ENCODE measurements at places on chromosomes 1 and 21. TPM values are rescaled to one million over a fixed set of nuclear protein-coding genes. Genes with fewer than 3 reads are reported as not detected.

DNA sequence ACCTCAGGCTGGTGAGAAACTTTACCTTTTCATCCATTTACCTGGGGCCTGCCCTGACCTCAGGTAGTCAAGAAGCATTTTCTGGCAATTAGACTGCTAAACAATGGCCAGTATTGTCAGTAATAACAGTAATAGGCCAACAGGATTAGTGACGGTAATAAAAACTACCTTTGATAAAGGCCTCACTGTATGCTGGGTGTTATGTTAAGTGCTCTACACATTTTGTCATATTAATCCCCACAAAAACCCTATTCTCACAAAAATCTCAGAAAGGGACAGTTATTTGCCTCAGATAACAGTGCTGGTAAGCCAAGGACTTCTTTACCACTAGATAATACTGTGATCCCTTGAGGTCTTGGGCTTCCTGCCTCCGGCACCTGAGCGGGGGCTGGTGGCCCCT, 191.4 kb downstream of the FOXD2 start:
- DNase-seq, result no peak

DNA sequence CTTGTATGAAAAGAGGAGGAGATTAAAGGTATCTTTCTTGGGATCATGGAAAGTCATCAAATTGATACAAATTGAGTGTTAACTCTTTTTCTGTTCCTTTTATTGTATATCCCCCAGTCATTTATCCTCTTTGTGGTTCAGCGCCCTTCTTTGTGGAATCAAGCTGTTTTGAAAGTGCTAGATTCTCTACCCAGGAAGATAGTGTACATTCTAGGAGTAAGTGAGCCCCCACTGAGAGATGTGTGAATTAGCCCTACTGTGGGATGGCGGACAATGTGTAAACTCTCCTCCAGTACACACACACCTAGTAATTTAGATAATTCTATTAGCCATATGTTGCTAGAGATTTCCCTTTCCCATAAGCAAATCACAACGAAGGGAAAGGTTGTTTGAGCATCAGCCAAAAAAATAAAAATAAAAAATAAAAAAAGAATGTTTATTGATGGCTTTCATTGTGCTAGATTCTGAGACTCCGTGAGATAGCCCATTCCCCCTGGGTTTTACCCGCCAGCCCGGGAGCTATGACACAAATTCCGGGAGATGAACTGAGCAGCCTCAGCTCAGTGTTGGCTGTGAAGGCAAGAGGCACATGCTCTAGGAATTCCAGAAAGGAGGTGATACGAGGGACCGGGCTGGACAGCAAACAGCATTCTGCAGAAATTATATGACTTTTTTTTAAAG, 378.4 kb upstream of the RUNX1 start:
- no peak for DNase-seq

The SUCO gene
- 64.6 TPM for polyA plus RNA-seq

The PYGO2 gene
- polyA plus RNA-seq, result 41.1 TPM

DNA sequence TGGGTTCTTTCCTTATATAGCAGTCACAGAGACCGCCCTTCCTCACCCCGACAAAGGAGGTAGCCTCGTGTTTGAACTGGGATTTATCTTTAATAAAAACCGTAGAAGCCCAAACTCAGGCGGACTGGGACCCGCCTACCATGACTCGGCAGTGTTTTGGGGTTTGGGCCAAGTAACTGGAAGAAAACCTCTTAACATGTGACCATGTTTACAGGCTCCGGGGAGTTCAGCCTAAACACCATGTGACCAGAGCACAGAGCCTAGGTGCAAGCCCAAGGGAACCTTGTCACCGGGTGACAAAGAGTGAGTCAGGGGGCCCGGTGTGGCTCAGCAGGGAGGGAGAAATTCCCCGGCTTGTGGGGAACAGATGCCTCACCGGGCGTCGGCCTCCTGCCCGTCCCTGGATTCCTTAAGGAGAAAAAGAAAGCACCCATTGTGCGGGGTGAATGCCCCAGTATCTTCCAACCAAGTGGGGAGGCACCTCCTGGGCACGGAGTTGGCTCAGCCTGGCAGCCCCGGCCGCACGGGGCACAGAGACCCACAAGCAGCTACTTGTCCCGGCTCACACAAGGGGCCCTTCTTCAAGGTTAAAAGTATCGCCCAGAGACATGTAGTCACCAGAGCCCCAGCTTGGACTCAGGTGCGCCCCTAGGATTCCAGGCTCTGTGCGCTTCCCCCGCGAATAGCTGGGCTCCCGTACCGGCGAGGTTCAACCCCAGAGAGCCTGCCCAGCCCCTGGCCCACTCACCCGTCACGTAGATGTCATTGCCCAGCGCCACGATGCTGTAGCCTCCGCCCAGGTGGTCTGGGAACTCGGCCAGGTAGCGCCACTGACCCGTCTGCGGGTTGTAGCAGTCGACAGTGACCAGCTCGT, 1.4 kb downstream of the KLHL21 start:
- DNase-seq, result peak; percentile 89

- no peak for DNase-seq
These were observed 157.7 kb downstream of the PIK3R3 start for GRCh38 chr1:45974541-45975269.

- no peak for DNase-seq
These were observed 2.1 kb downstream of the SLAMF6 start for GRCh38 chr1:160520999-160521398.

The LENEP gene
- polyA plus RNA-seq, result 1.8 TPM

The LRRC38 gene
- polyA plus RNA-seq, result not detected

- no peak for DNase-seq
These were observed 52.0 kb upstream of the FAM20B start for GRCh38 chr1:178973652-178974101.

The SHE gene
- polyA plus RNA-seq, result 19.5 TPM

DNA sequence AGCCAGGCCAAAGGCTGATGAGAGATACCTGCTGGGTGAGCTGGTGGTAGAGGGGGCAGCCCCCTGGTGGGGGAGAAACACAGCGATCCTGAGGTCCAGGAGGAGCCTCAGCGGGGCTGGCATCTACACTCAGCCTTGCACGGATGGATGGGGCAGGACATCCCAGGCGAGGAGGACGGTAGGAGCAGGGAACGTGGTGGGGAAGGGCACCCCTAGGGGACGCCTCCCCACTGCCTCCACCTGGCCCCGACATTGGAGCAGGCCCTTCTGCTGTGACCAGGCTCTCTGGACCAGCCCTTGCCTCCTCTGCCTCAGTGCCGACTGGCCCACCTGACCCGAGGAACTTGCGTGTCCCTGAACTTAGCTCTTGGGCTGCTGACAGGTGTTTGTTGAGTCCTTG, 6.4 kb upstream of the MMEL1 start:
- no peak for DNase-seq

GRCh38 chr1:18870957-18871356, 11.5 kb upstream of the TAS1R2 start:
- DNase-seq, result no peak

- no peak for DNase-seq
These were observed 25.6 kb downstream of the ZBTB17 start for GRCh38 chr1:15950302-15950701.

The ATP1A4 gene
- polyA plus RNA-seq, result 0.10 TPM

The OR2L13 gene
- polyA plus RNA-seq, result not detected

GRCh38 chr1:75615613-75616435, 4.9 kb upstream of the SLC44A5 start:
- peak; percentile 33 for DNase-seq

DNA sequence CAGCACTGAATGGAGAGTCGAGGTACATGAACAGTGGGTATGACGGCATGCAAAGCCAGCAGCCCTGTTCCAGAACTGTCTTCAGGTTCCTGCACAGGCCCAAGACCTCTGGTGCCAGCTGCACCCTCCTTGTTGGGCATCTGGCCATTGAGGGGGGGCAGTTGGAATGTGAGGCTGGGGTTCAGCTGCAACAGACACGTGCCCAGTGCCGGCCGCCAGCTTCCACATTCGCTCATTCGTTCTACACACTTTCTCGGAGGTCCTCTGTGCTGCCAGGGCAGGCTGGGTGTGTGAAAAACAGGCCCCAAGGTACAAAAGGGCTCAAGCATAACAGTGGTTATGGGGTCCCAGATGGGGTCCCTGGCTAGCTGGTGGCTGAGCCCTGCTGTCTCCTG, 37.9 kb upstream of the SLC19A1 start:
- DNase-seq, result no peak

DNA sequence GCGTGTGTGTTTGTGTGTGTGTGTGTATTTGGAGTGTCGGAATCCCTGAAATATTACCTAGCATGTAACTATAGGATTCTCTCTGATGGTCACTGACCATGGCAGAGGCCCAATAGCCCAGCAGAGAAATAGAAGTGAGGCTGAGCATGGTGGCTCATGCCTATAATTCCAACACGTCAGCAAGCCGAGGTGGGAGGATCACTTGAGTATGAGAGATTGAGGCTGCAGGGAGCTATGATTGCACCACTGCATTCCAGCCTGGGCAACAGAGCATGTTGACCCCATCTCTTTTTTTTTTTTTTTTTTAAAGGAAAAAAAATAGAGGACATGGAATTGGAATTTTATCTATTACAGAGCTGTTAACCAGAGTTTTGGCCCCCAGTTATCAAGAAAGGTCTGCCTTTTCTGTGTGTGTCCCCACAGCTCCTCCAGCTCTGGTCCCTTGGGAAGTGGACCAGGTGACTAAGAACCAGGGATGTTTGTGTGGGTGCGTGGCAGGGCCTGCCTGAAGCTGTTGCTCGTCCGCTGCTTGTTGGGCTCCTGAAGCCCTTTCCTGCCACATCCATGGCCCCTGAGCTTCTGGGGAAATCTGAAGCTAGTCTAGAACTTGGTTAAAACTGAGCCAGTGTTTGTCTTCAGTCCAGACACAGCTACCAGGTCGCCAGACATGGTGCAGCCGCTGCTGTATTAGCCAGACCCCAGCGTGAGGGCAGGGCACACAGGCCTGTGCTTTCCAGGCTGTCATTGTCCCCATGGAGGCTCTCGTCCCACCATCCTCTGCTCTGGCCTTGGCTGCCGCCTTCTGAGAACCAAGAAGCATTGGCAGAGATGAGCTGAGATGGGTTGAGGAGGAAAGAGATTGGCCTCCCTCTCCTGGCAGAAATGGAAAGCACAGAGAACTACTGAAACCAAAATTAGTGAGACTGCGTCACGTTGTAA, 25.5 kb downstream of the CAPN9 start:
- DNase-seq, result peak; percentile 56

The SFN gene
- polyA plus RNA-seq, result 1.0 TPM

The CCDC30 gene
- polyA plus RNA-seq, result 14.6 TPM

DNA sequence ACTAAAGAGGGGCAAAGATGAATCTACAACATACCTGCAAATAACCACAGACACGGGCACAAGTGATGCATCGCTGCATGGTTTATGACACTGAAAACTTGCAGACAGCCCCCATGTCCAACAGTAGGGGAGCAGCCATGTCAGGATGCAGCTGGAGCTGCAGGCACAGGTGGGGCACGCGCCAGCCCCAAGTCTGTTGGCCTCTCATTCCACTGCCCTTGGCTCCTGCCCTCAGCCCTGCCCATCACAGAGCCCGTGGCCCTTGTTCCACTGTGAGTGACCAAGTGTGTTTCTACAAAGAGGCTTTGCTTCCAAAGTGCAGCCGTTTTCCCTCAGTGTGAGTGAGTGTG, 3.2 kb upstream of the PADI4 start:
- DNase-seq, result no peak

- DNase-seq, result no peak
These were observed 2.7 kb downstream of the LCE1F start for GRCh38 chr1:152777510-152778137.

DNA sequence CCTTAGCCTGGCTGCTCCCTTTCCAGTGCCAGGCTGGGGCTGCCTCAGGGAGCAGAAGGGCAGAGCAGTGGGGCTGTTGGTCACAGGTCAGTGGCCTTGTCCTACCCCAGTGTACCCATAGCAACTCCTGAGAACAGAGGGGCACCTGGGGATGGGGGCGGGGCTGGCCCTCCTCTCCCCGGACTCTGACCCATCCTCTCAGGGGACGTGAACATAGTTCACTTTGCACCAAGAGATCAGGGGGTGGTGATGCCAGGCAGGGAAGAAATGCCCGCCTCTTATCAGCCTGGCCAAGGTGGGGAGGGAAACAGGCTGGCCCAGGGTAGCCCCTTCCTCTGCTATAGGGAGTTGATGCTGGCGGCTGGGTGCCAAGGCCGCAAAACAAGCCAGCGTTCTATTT, 4.9 kb downstream of the ETNK2 start:
- DNase-seq, result no peak

DNA sequence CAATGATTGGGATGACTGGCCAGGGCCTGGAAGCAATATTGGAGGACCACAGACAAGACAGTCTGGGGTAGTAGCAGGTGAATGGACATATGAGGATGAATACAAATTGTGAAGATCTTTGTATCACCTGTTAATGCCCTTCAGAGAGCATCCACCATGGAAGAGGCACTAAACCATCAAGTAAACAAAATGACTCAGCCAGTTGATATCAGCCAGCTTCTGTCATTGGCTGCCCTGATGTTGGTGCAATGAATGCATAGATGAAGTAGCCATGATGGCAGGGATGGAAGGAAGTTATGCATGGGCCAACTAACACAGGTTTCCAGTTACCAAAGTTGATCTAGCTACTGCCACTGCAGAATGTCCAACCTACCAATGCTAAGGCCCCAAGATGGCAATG, 16.1 kb upstream of the ERI3 start:
- DNase-seq, result no peak

- no peak for DNase-seq
These were observed 221.0 kb upstream of the FOXD3 start for GRCh38 chr1:63101336-63101735.

DNA sequence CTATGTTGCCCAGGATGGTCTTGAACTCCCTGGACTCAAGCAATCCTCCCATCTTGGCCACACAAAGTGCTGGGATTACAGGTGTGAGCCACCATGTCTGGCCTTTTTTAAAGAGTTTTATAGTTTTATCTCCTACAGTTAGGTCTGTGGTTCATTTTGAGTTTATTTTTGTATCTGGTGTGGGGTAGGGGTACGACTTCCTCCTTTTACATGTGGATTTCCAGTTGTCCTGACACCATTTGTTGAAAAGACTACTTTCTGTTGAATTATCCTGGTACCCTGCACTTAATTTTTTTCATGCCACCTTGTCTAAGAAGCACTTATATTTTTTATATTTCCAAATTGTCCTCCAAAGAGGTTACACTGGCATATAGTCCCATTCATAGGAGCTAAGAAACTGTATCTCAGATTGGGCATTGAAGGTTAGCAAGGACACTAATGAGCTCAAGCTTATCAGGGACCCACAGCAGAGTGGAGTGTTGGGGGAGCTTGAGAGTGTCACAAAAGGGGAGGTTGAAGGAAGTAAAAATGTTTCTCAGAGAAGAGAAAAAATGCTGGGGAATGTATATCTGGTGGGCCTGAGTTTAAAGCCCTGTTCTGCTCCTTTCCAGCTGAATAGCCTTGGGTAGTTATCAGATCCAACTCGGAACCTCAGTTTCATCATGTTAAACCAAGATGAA, 23.4 kb upstream of the MEF2D start:
- DNase-seq, result no peak

The A3GALT2 gene
- polyA plus RNA-seq, result not detected

The TAS1R1 gene
- polyA plus RNA-seq, result 0.14 TPM

- DNase-seq, result no peak
These were observed 881.5 kb downstream of the BRINP3 start for GRCh38 chr1:189596197-189596596.

GRCh38 chr1:91757763-91758460, 128.0 kb downstream of the TGFBR3 start:
- DNase-seq, result no peak

The NBPF6 gene
- not detected for polyA plus RNA-seq

The LRRC71 gene
- polyA plus RNA-seq, result 3.5 TPM
